T-cell (primary cell): ENCODE measurements at places on chromosomes 7 and 10. TPM values are rescaled to one million over a fixed set of nuclear protein-coding genes. Genes with fewer than 3 reads are reported as not detected.
A peak's percentile ranks its signal among the peaks of the same experiment; 100 is the strongest.

Gene CADPS2
- 0.15 TPM for total RNA-seq

Gene HOXA2
- total RNA-seq: not detected

Gene SPDYE8
- not detected for total RNA-seq

Gene ADRA2A
- total RNA-seq: 0.26 TPM

Gene SLC29A3
- total RNA-seq: 6.5 TPM

Gene CHN2
- total RNA-seq: 6.6 TPM

Gene ADAM8
- 142 TPM for total RNA-seq

Gene CPED1
- 0.73 TPM for total RNA-seq

Gene BAIAP2L1
- total RNA-seq: 1.1 TPM

Gene APBB1IP
- total RNA-seq: 88.4 TPM

Gene MGAM2
- not detected for total RNA-seq

Gene ABCB1
- total RNA-seq: 25.8 TPM

Gene DUSP5
- 9.6 TPM for total RNA-seq

Gene FRAT2
- 28.3 TPM for total RNA-seq

- H3K4me1 ChIP-seq: no peaks in the 10 kb centered on the region
- H3K27ac ChIP-seq: no peak overlapping the region
- H3K27me3 ChIP-seq: no peaks in the 10 kb centered on the region
- no peak for DNase-seq
- H3K36me3 ChIP-seq: no peaks in the 10 kb centered on the region
These were observed 48.9 kb downstream of the FZD1 start for GRCh38 chr7:91313113-91313512.

DNA sequence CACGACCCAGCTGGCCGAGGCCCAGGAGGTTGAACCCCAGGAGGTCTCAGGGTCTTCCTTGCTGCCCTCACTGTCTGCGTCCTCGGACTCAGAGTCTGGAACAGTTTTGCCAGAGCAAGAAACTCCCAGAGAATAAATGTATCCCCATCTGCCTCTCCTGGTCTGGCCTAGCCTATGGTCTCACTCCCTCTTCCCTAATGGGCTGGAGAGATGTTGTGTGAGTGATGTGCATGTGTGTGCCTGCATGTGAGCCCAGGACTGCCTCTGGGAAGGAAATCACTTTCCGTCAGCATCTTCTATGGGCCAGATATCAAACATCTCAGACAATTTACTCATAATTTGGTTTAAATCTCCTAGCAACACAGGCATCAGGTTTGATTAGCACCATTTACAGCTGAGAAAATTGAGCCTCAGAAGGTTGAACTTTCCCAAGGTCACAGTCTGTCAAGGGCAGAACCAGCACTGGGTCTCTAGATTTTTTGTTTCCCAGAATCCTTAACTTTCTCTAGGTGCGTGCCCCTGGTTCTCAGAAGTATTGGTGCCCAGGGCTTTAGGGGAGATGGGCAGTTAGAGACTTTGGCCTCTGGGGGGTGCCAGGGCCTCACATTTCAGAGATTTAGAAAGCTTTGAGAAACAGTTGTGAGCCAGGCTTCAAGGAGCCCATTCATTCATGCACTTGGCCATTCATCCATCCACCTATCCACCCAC is 4.9 kb downstream of the TMEM270 start:
- no peak overlapping the region for H3K27ac ChIP-seq
- H3K4me3 ChIP-seq: no peak overlapping the region
- H3K36me3 ChIP-seq: no peaks in the 10 kb centered on the region
- H3K27me3 ChIP-seq: peaks cover 14% of the 10 kb centered on the region
- H3K4me1 ChIP-seq: no peaks in the 10 kb centered on the region

GRCh38 chr10:102997998-102998397 is 79.9 kb downstream of the CNNM2 start:
- peaks cover 2% of the 10 kb centered on the region for H3K36me3 ChIP-seq
- no peak overlapping the region for H3K27ac ChIP-seq
- H3K27me3 ChIP-seq: no peaks in the 10 kb centered on the region
- no peaks in the 10 kb centered on the region for H3K4me1 ChIP-seq

GRCh38 chr10:5512331-5512730 is 12.4 kb upstream of the CALML3 start:
- no peak overlapping the region for H3K27ac ChIP-seq
- H3K27me3 ChIP-seq: peaks cover 30% of the 10 kb centered on the region
- H3K36me3 ChIP-seq: no peaks in the 10 kb centered on the region
- H3K4me1 ChIP-seq: peaks cover 2% of the 10 kb centered on the region

DNA sequence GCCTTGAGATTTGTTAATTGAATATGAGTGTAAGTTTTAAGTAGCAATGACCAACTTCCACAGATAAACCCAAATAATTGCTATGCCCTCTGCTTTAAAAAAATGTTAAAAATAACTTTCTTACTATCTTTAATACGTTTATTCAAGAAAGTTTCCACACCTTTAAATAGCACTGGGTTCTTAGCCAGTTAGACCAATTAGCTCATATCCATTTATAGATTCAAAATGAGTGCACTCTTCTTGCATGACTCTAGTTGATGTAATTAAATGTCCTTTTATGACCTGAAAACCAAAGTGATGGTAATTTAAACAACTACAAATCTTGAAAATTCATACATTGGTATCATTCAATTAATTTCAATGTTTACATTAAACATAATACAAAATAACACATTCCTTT is 50.8 kb upstream of the CACNA2D1 start:
- no peaks in the 10 kb centered on the region for H3K36me3 ChIP-seq
- DNase-seq: no peak
- no peak overlapping the region for H3K4me3 ChIP-seq
- H3K27me3 ChIP-seq: no peaks in the 10 kb centered on the region
- H3K27ac ChIP-seq: no peak overlapping the region

- no peaks in the 10 kb centered on the region for H3K36me3 ChIP-seq
- no peak overlapping the region for H3K4me3 ChIP-seq
- no peaks in the 10 kb centered on the region for H3K27me3 ChIP-seq
- DNase-seq: no peak
These were observed 261.7 kb downstream of the C7orf25 start for GRCh38 chr7:42650171-42650570.

- no peak overlapping the region for H3K27ac ChIP-seq
- no peaks in the 10 kb centered on the region for H3K27me3 ChIP-seq
- no peak for DNase-seq
- no peaks in the 10 kb centered on the region for H3K36me3 ChIP-seq
- peaks cover 19% of the 10 kb centered on the region for H3K4me1 ChIP-seq
- no peak overlapping the region for H3K4me3 ChIP-seq
These were observed 39.6 kb upstream of the HSPB1 start for GRCh38 chr7:76262683-76263402.

GRCh38 chr10:16904639-16905061 is 87.4 kb upstream of the RSU1 start:
- H3K4me3 ChIP-seq: no peak overlapping the region
- peaks cover 3% of the 10 kb centered on the region for H3K36me3 ChIP-seq
- no peak overlapping the region for H3K27ac ChIP-seq
- H3K4me1 ChIP-seq: no peaks in the 10 kb centered on the region
- DNase-seq: no peak
- H3K27me3 ChIP-seq: no peaks in the 10 kb centered on the region

- H3K27ac ChIP-seq: no peak overlapping the region
- no peaks in the 10 kb centered on the region for H3K4me1 ChIP-seq
- no peaks in the 10 kb centered on the region for H3K27me3 ChIP-seq
- no peaks in the 10 kb centered on the region for H3K36me3 ChIP-seq
- DNase-seq: no peak
- H3K4me3 ChIP-seq: no peak overlapping the region
These were observed 21.3 kb upstream of the IFIT2 start for GRCh38 chr10:89280508-89280907.

- H3K27ac ChIP-seq: no peak overlapping the region
- no peak for DNase-seq
- no peaks in the 10 kb centered on the region for H3K27me3 ChIP-seq
- H3K4me3 ChIP-seq: no peak overlapping the region
These were observed 7.2 kb downstream of the ZNF467 start for GRCh38 chr7:149766135-149766675.

GRCh38 chr10:36494371-36494770 is 631.0 kb upstream of the ANKRD30A start:
- no peak for DNase-seq
- no peak overlapping the region for H3K27ac ChIP-seq
- H3K36me3 ChIP-seq: no peaks in the 10 kb centered on the region

GRCh38 chr7:2821161-2821841 is 22.8 kb downstream of the GNA12 start:
- no peaks in the 10 kb centered on the region for H3K27me3 ChIP-seq
- no peak overlapping the region for H3K4me3 ChIP-seq
- H3K36me3 ChIP-seq: no peaks in the 10 kb centered on the region
- H3K27ac ChIP-seq: no peak overlapping the region

DNA sequence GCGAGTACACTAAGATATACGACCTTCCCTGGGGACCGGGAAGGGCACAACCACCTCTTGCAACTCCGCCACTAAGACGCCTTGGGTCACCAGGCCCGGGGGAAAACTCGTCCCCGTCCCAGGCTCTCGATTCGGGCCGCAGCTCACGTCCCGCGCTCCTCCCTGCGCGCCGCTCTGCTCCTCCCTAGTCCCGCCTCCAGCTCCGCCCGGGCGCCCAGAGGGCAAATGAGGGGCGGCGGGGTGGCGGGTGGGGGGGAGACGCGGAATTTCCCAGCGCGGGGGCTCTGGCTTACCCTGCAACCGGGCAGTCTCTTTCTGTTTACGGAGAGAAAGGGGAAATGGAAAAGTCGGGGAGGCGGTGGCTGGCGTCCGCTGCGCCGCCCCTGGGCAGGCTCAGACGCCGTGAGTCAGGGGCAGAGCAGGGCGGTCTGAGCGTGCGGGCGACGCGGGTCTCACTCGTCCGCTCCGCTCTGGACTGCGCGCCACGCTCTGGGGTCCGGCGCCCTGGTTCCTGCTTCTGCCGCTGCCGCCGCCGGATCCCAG is at the start of gene MAP3K8:
MAP3K8 (plus strand) TSS at position 455 of the 543 bp plus-strand sequence. CDS start 4,755 bp downstream, outside the sequence.
- peaks cover 3% of the 10 kb centered on the region for H3K27me3 ChIP-seq
- peak within 1 kb of the TSS; percentile 76 for H3K4me3 ChIP-seq

DNA sequence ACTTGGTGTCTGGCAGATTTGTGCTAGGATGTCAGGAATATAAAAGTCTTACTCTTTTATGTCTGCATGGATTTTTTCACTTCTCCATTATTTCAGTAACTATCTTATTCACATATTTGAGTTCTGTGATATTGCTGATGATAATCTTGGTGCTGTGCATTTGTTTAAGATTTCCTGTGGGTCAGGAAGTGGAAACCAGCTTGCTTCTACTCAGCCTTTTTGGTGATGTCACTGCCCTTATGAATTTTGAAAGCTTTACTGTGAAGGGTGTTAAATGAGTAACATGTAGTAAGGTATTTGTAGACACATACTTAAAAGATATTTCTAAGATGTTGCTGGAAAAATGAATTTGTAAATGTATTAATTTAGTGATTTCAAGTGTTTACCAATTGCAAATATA is 69.5 kb upstream of the VOPP1 start:
- DNase-seq: no peak
- H3K27me3 ChIP-seq: no peaks in the 10 kb centered on the region
- H3K27ac ChIP-seq: no peak overlapping the region

DNA sequence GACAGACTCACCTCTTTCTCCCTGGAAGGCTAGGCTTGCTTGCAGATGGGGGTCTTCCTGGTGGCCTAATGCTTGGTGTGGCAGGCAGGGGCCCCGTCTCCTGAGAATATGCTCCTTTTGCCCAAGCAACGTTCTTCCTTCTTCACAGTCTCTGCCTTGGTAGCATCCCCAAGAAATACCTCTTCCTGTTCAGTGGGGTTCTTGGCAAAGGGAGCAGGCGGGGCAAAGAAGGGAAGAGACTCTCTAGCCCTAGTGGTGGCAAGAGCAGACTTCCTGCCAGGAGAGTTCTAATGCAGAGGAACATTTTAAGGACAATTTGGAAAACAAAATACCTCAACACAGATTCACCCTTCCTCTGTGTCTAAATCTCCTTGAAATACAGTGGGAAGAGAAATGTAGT is at the start of gene CLEC5A:
CLEC5A (minus strand) TSS at position 179 of the 400 bp plus-strand sequence. CDS start 682 bp downstream, outside the sequence.
- no peak within 1 kb of the TSS for H3K4me3 ChIP-seq
- no peaks in the 10 kb centered on the region for H3K27me3 ChIP-seq
- no peak for DNase-seq
- no peaks in the 10 kb centered on the region for H3K36me3 ChIP-seq

- peaks cover 5% of the 10 kb centered on the region for H3K4me1 ChIP-seq
- H3K36me3 ChIP-seq: no peaks in the 10 kb centered on the region
- peak overlapping the region; percentile 28 for H3K4me3 ChIP-seq
- no peaks in the 10 kb centered on the region for H3K27me3 ChIP-seq
- no peak overlapping the region for H3K27ac ChIP-seq
These were observed 24.0 kb downstream of the OR9A2 start for GRCh38 chr7:143002898-143003297.

GRCh38 chr7:73844848-73845460 is 2.6 kb upstream of the METTL27 start:
- no peaks in the 10 kb centered on the region for H3K36me3 ChIP-seq
- DNase-seq: no peak
- no peak overlapping the region for H3K27ac ChIP-seq
- no peaks in the 10 kb centered on the region for H3K27me3 ChIP-seq
- H3K4me1 ChIP-seq: no peaks in the 10 kb centered on the region

GRCh38 chr7:9200626-9201025 is 767.2 kb downstream of the NXPH1 start:
- no peaks in the 10 kb centered on the region for H3K4me1 ChIP-seq
- H3K27ac ChIP-seq: no peak overlapping the region
- no peak for DNase-seq
- no peaks in the 10 kb centered on the region for H3K27me3 ChIP-seq
- H3K36me3 ChIP-seq: no peaks in the 10 kb centered on the region

- no peak overlapping the region for H3K4me3 ChIP-seq
- H3K4me1 ChIP-seq: no peaks in the 10 kb centered on the region
- H3K36me3 ChIP-seq: no peaks in the 10 kb centered on the region
- DNase-seq: no peak
These were observed 155.1 kb downstream of the BICC1 start for GRCh38 chr10:58667658-58668310.

- DNase-seq: no peak
- no peak overlapping the region for H3K27ac ChIP-seq
- no peaks in the 10 kb centered on the region for H3K36me3 ChIP-seq
- H3K27me3 ChIP-seq: no peaks in the 10 kb centered on the region
- H3K4me1 ChIP-seq: peaks cover 18% of the 10 kb centered on the region
These were observed 1.2 kb upstream of the PALS2 start for GRCh38 chr7:24572016-24572392.

- H3K27me3 ChIP-seq: no peaks in the 10 kb centered on the region
- no peak overlapping the region for H3K4me3 ChIP-seq
- no peaks in the 10 kb centered on the region for H3K4me1 ChIP-seq
These were observed 124.2 kb downstream of the GNAT3 start for GRCh38 chr7:80387634-80388193.

GRCh38 chr7:128322040-128322643 is 21.6 kb downstream of the RBM28 start:
- no peaks in the 10 kb centered on the region for H3K36me3 ChIP-seq
- no peaks in the 10 kb centered on the region for H3K27me3 ChIP-seq
- DNase-seq: peak; percentile 19
- no peak overlapping the region for H3K27ac ChIP-seq
- H3K4me1 ChIP-seq: peaks cover 23% of the 10 kb centered on the region

GRCh38 chr10:50367732-50368131 is 116.4 kb upstream of the ASAH2 start:
- no peaks in the 10 kb centered on the region for H3K27me3 ChIP-seq
- DNase-seq: no peak
- no peaks in the 10 kb centered on the region for H3K4me1 ChIP-seq
- H3K36me3 ChIP-seq: no peaks in the 10 kb centered on the region

GRCh38 chr10:57694956-57695608 is 572.6 kb downstream of the IPMK start:
- no peak overlapping the region for H3K27ac ChIP-seq
- H3K36me3 ChIP-seq: no peaks in the 10 kb centered on the region
- DNase-seq: no peak
- H3K4me1 ChIP-seq: no peaks in the 10 kb centered on the region
